ENCODE measurements at places on chromosomes 12 and 14. TPM values are rescaled to one million over a fixed set of nuclear protein-coding genes. Genes with fewer than 3 reads are reported as not detected.

DNA sequence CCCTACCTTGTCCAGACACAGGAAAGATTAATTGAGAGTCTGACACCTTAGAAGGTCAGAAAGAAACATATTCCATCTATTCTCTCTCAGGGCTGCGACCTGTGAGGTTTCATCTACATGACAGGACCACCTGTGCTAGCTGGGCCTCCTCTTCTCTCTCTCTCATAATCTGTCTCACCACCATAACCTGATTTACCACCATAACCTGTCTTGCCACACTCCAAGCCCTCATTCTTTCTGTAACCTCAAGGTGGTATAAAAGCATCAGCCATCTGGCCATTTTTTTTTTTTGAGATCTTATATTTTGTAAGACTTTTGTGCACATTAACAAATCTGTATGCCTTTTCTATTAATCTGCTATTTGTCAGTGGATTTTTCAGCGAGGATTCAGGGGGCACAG lies 75.5 kb downstream of the ACADS start:
- DNase-seq = no peak

The PGF gene
- 529 TPM for total RNA-seq

GRCh38 chr12:33605757-33606156 lies 166.1 kb upstream of the SYT10 start:
- DNase-seq = no peak

The MYO1H gene
- not detected for total RNA-seq

DNA sequence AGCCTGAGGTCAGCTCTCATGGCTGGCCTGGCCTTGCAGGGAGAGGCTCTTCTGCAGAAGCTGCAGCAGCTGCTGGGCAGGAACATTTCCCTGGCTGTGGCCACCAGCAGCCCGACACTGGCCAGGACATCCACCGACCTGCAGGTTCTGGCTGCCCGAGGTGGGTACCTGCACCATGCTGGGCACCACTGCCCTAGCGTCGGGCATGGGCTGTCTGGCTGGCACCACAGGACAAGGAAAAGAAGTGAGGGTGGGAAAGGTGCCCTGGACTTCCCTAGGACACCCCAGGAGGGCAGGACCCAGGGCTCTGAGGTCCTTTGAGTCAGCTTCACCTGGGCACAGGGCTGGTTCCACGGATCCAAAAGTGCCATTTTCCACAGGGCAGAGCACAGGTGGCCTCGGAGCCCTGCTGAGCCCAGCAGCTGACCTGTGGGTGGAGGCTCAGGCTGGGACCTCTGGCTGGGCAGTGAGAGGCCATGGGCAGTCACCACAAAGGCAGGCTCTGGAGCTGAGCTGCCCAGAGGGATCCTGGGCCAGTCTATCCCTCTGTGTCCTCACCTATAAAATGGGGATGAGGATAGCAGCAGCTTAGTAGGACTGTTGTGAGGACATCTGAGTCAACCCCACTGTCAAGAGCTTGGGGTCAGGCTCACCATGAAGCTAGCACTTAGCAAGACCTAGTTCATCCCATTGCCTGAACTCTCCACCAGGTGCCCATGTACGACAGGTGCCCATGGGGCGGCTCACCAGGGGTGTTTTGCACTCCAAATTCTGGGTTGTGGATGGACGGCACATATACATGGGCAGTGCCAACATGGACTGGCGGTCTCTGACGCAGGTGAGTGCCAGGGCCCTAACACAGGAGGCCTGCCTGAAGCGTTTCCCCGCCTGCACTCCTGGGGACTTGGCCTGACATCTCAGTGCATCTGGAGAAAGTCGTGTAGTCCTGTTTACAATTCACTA lies 4.9 kb downstream of the PLD4 start:
- DNase-seq = no peak

GRCh38 chr12:120404271-120404670 lies 33.6 kb upstream of the COX6A1 start:
- DNase-seq = no peak

The NYNRIN gene
- 8.5 TPM for total RNA-seq

- DNase-seq = no peak
Observed at GRCh38 chr12:97386133-97386581, 76.4 kb upstream of the RMST start.

The YBX3 gene
- total RNA-seq = 368 TPM

- no peak for DNase-seq
Observed at GRCh38 chr12:8823565-8824300, 1.3 kb downstream of the A2ML1 start.

GRCh38 chr12:6626654-6627283 lies 9.0 kb downstream of the LPAR5 start:
- no peak for DNase-seq

The TGM1 gene
- total RNA-seq = 0.64 TPM

The PRKD1 gene
- 7.2 TPM for total RNA-seq

The SERPINA5 gene
- 0.29 TPM for total RNA-seq

DNA sequence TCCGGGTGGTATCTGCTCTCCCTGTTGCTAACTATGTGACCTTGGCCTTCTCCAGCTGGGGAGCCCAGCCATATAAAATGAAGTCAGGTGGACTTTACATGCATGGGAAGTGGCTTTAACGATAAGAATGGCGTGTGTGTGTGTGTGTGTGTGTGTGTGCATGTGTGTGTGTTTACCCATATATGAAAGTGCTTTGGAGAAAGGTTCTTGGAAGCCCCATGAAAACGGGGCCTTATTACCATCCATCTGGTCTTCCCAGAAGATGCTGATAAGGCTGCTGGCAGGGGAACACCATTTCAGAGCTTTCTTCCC lies 94.8 kb downstream of the LRRC74A start:
- no peak for DNase-seq

The ZBTB39 gene
- 8.0 TPM for total RNA-seq

The TSPAN9 gene
- 65.5 TPM for total RNA-seq

GRCh38 chr14:103022685-103023044 lies 34.7 kb downstream of the CDC42BPB start:
- DNase-seq = no peak

- no peak for DNase-seq
Observed at GRCh38 chr14:54901380-54902142, 1.1 kb downstream of the GCH1 start.

GRCh38 chr14:29918981-29919380 lies 8.7 kb downstream of the PRKD1 start:
- no peak for DNase-seq

DNA sequence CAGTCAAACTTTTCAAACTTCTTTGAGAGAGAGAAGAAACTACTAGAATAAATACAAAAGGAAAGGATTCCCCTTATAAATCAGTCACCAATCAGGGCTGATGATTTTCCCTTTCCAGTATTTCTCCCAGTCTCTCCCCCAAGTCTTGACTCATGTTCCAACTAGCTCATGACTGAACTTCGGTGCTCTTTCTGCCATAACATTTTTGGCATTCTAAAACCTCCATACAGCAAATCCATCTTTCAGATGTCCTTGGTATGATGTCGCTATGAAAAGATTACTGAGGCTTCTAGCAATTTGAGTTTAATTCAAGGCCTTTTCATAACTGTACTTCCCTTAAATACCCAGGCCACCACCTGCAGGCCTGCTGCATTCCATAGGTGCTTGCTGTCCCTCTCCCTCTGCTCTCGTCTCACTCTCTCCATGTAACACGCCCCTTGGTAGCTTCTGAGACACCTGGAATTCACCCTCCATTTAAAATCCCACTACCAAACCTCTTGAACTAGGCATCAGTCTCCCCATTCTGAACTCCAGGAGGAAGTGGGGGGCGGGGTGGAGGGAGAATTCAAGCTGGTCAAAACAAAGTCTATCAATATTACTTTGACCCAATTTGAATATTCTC lies 2.4 kb downstream of the PRKD1 start:
- no peak for DNase-seq

DNA sequence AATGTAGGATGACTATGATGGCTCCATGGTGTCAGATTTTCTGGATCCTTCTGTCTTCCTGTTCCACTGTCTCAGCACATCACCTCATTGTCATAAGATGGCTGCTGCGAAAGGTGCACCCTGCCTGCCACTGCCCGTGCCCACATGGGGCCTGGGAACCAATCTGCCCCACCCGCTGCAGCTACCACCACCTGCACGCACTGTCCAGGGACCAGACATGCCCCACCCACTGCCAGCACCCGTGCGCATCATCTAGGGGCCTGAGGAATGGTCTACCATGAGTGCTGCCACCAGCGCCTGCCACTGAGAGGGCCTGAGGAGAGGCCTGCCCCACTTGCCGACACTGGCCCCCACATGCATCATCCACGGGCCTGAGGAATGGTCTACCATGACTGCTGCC lies 23.8 kb downstream of the CYP46A1 start:
- DNase-seq = no peak

DNA sequence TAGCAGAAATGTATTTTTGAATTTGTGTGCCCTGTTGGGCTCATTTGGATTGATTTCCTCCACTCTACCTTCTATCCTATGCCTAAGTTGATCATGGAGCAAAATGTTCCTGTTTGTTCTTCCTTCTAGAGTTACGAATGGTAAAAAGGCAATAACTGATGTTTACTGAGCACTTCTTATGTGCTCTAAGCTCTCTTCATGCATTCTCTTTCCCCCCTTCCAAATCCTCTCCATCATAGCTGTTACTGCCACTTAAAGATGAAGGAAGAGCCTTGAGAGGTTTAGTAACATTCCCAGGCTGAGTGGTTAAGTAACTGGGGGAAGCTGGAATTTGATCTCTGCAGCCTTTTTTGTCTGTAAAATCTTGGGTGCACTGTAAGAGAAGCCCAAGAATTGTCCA lies 60.1 kb downstream of the CHST11 start:
- DNase-seq = no peak

The ZC2HC1C gene
- 0.93 TPM for total RNA-seq

GRCh38 chr12:12999271-12999958 lies 650 bp downstream of the HEBP1 start:
- DNase-seq = no peak

- DNase-seq = no peak
Observed at GRCh38 chr14:59107819-59108218, 80.6 kb upstream of the DAAM1 start.

- DNase-seq = no peak
Observed at GRCh38 chr14:49512147-49512551, 74.0 kb downstream of the RPS29 start.

DNA sequence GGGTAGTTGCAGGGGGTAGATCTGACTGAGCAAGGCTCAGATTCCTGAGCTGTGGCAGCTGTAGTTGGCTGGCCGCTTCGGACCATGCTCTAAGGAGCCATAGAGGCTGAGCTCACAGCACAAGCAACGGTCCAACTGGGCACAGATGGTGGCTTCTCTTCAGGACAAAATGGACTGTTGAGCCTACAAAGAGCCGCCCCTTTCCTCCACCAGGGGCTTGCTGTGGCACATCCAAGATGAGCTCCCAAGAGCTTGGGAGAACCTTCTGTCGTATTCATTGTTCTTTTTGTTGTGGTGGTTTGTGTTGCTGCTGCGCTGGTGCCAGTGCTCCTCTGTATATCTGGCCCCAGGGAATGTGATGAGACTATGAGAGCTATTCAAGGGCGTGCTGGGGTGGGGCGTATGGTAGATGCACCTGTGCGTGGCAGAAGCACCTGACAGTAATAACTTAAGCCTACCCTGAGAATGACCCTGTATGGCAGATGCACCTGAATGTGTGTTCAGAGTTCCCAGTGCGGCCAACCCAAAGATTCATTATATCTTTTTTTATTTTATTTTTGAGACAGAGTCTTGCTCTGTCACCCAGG lies 17.8 kb upstream of the LGALS3 start:
- DNase-seq = no peak

DNA sequence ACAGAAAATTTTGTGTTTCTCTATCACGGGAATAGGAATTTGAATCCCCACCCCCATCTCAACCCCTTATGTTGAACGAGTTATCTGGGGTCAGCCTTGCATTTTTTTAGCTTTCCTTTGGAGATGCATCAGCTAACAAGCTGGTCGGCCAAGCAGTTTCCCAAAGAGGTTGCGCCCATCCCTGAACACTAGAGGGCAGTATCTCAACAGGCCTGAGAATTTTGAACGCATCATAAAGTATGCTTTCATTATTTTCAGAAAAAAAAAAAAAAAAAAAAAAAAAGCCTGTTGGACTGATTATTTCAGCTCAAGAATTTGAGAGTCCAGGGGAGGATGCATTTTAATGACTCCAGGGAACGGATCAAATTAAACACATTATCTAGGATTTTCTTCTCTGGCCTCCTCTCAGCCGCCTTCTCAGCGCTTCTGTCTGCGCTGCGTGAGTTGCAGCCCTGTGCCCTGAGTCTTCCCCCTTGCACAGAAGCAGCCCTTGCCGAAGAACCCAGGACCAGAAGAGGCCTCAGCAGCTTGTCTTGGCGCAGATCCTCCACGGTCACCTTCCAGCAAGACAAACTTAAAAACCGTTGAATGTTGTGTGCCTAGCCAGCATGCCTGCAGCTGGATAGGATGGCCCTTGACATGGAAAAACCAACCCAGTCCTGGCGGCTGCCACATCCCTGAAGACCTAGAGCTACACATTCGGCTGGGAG lies 76.6 kb upstream of the GZMB start:
- peak; percentile 12 for DNase-seq

The TMEM233 gene
- 1.9 TPM for total RNA-seq

The EFS gene
- total RNA-seq = 0.24 TPM

DNA sequence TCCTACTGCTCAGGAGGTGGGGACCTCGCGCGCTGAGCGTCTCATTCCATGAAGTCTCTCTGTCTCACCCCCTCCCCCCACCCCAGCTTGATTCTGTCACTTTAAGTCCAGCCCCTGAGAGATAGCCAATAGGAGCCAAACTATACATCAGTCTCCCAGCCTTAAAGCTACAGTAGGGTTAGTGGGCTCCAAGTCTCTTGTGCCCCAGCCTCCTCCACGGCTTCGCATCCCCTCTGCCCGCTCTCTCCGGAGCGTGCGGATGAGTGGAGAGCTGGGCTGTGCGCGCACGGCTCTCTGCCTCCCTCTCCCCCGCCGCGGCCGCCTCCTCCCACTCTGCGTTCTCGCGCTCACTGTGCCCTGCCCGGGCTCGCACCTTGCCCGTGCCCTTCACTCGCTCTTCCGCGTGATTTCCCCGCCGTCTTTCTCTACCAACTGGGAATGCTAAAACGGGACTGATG lies at the start of gene ESRRB:
Gene ESRRB (plus strand): TSS at position 191 of the 458 bp plus-strand sequence. CDS start 265 bp downstream, at position 456.
- DNase-seq = no peak

DNA sequence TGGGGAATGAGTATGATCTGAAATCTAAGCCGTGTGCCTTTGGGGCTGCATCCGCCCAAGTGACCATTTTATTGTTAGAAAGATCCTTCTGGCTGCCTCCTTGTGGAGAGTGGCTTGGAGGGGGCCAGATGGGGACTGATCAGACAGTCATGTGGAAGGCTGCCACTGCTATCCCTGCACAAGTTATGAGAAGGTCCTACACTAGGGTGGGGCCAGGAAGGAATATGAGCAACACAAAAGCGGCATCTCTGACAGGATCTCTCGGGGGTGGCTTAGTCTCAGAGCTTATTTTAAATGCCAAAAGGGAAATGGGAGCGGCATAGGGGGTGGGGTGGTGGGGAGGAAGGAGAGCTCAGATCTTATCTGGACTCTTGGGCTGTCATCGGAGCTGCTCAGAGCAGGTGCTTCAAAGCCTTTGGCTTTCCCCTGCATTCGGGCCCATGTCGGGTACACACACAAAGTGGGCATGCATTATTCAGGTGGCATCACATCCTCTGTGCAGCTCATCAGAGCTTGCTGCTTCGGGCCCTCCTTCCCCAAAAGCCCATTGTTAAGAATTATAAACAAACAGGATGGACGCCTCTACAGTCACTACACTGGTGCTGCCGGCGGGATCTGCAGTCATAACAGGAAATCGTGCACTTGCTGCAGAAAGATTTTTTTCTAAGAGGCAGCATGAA lies 805.4 kb downstream of the VRK1 start:
- DNase-seq = no peak
